ENCODE measurements at places on chromosomes 7 and 10. TPM values are rescaled to one million over a fixed set of nuclear protein-coding genes. Genes with fewer than 3 reads are reported as not detected.
A peak's percentile ranks its signal among the peaks of the same experiment; 100 is the strongest.

GRCh38 chr7:111029574-111030251 is 61.2 kb upstream of the LRRN3 start:
- peak; percentile 10 for DNase-seq

DNA sequence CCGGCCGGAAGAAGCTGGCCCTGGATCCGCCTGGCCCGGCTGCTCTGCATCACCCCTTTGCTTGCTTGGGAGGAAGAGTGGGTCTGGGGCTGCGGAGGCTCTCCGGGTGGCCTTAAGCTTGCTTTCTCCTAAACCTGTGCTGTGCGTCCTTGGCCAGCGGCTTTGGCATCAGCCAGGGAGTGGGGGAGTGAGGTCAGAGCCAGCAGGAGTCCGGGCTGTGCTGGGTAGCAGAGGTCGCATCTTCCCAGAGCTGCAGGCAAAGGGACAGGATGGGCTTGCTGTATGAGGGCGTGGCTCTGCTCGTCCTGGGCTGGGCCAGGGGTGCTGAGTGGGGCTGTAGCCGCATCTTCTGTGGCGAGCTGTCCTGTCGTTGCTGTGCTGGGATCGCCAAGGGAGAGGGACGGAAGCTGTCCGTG is 21.1 kb downstream of the BNIP3 start:
- peak; percentile 24 for DNase-seq

Gene LRIT1
- total RNA-seq = not detected

DNA sequence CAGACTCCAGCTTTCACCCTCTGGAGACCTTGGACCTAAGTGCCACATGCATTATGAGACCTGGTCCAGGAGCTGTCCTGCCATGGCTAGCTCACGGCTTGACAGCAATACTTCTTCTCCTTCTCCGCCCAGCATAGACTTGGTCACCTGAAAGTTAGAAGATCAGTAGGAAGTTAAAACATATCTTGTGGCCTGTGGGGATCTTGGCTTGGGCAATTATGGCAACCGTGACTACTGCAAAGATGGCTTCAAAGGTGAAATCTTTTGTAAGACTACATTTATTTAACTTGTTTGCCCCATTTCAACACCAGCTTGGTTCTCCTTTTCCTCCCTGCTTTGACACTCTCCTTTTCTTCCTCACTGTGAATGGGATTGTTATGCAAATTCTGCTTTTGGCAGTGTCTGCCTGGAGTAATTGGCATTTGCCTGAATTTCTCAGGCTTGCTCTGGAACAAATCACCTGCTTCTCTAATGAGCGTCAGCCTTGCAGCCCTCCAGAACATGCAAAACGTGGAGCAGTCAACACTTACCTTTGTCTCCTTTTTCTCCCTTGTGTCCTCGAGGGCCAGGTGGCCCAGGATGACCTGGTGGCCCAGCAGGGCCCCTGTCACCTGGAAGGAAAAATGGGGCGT is 53.4 kb downstream of the COL17A1 start:
- DNase-seq = no peak

DNA sequence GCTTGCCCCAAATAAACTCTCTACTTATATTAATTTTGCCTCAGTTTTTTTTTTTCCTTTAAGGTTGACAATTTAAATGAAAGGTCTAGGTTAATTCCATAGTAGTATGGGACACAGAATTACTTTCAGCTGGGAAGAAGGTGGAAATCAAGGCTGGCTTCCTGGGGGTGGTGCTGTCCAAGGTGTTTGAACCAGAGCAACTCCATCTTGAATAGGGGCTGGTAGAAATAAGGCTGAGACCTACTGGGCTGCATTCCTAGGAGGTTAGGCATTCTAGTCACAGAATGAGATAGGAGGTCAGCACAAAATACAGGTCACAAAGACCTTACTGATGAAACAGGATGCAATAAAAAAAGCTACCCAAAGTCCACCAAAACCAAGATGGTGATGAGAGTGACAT is 1190.8 kb upstream of the AUTS2 start:
- DNase-seq = no peak

DNA sequence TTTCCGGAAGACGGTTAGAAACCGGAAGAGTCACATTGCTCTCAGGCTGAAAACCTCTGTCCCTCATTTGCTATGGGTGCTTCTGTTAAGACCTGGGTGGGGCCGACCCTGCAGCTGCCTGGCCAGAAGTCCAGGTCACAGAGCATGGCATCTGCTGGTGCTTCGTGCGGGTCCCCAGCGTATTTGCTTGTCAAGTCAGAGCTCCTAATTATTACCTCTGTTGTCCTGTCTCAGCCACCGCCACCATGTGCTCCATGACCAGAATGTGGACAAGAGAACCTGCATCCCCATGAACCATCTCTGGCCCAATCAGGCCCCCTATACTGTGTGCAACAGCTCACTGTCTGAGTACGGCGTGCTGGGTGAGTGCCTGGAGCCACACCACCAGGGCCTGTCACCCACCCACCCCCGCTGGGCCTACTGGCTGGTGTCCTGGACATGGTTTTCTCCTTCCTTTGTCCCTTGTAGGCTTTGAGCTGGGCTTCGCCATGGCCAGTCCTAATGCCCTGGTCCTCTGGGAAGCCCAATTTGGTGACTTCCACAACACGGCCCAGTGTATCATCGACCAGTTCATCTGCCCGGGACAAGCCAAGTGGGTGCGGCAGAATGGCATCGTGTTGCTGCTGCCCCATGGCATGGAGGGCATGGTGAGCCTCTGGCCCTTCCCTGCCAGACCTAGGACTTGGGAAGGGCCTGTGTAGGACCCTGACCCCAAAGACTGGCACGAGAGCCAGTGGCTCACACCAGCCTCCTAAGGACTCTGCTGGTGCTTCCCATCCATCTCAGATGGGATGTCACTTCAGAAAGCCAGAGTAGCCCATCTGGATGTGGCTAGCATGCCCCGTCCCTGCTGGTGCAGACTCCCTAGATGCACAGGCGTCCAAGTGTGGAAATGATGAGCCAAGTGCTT is 51.3 kb upstream of the ZMIZ2 start:
- DNase-seq = no peak

- no peak for DNase-seq
These were observed 45.1 kb downstream of the INPP5F start for GRCh38 chr10:119770928-119771327.

DNA sequence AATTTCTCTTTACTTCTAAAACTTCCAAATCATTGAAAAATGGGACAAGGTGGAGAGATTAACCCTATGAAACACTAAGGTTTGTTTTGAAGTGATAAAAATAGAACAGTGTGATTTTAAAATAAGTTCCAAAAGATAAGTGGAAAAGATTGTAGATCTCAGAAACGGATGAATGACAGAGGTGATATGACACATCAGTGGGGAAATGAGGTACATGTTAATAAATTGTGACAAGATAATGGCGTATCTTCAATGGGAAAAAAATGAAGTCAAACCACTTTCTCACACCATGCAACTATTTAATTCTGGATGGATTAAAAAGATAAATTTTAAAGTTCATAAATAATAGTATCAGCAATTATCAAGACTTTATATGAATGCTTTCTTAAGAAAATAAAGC is 159.7 kb upstream of the VWC2 start:
- DNase-seq = no peak

DNA sequence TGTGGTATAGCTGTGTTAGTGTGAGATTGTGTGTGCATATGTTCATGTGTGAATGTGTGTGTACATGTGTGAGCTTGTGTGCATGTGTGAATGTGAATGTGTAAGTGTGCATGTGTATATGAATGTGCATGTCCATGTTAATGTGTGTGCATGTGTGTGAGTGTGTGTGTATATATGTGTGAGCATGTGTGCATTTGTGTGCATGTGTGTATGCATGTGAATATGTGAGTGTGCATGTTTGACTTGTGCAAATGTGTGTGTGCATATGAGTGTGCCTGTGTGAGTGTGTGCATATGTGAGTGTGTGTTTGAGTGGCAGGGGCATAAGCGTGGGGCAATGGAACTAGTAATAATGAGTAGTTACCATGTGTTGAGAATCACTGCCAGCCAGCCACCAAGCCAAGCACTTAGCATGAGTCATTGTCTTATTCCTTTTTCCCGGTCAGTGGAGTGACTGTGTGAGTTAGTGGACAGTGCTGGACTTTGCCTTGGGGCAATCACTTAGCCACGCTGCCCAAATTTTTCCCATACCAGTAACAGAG is 46.3 kb upstream of the SHH start:
- DNase-seq = no peak

DNA sequence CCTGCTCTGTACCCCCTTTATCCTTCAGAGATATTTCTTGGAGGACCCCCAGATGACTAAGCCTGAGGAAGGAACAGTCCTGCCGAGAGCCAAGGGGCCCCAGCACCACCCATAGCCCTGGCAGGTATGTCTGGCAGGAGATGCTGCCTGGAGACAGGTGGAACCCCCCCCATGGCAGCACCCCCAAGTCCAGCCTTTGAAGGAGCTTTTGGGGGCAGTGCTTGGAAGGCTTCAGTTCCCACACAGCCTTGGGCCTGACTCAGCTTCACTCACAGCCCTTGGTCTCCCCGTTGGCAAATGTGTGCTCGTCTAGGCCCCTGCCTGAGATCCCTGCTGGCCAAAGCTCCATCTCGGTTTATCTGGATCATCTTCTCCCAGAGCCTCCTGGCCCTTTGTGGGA is 23.0 kb upstream of the PCBD1 start:
- no peak for DNase-seq

Gene ANKRD16
- 9.9 TPM for total RNA-seq

DNA sequence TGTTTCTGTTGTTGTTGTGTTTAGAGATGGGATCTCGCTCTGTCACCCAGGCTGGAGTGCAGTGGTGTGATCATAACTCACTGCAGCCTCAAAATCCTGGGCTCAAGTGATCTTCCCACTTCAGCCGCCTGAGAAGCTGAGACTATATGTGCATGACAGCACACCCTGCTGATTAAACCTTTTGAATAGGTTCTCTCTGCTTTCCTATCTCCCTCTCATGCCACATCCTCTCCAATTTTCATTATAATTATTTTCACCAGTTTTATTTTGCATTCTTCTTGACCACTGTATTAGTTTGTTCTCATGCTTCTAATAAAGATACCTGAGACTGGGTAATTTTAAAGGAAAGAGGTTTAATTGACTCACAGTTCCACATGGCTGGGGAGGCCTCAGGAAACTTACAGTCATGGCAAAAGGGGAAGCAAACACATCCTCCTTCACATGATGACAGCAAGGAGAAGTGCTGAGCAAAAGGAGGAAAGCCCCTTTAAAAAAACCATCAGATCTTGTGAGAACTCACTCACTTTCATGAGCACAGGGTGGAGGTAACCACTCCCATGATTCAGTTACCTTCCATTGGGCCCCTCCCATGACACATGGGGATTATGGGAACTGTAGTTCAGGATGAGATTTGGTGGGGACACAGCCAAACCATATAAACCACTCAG is 12.9 kb downstream of the AGK start:
- no peak for DNase-seq

- DNase-seq = no peak
These were observed 173.4 kb upstream of the CTBP2 start for GRCh38 chr10:125333769-125334168.

GRCh38 chr7:73933091-73933490 is 72.1 kb downstream of the TMEM270 start:
- no peak for DNase-seq

DNA sequence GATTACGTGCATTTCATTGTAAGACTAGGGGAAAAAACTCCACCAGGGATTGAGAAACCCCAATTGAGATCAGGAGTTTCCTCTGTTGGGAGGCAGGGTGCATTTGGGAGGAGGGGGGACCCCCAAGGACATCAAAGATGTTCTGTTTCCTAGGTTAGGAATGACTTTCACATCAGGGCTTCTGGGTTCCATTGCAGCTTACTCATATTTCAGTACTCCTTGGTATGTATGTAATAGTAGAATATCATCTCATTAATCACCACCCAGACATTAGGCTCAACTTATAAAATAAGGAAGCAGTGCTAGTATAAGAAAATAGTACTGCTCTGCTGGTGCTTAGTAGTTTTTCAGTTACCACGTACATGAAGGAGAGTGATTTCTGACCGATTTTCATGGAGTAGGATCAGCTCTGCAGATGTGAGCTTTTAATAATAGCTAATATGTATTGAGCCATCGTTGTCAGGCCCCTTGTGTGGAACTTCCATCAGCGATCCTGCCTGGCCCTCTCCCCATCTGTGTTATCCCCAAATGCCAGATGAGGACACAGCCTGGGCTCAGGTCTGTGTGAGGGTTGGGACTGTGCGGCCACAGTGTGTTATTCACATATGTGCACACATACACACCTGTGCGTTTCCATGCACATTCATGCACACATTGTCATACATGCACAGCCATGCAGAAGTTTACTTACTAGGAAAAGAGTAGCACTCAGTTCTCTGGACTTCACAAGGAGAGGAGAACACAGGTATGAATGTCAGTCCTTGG is 23.5 kb downstream of the UPP1 start:
- no peak for DNase-seq

Gene HYAL4
- not detected for total RNA-seq

GRCh38 chr7:25389489-25390106 is 161.3 kb upstream of the NPVF start:
- no peak for DNase-seq

DNA sequence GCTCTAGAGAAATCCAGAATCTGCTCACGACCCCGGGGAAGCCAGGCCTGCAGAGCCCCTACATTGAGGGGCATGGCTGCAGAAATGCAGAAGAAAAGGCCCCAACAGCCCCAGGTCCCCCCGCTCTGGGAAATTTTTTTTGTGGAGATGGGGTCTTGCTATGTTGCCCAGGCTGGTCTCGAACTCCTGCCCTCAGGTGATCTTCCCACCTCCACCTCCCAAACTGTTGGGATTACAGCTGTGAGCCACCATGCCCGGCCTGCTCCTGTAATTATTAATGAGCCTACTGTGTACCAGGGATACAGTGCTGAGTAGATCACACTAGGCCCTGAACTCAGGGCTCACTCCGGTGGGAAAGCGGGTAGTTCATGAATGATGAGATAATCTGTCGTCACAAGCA is 29.9 kb downstream of the TNRC18 start:
- no peak for DNase-seq

DNA sequence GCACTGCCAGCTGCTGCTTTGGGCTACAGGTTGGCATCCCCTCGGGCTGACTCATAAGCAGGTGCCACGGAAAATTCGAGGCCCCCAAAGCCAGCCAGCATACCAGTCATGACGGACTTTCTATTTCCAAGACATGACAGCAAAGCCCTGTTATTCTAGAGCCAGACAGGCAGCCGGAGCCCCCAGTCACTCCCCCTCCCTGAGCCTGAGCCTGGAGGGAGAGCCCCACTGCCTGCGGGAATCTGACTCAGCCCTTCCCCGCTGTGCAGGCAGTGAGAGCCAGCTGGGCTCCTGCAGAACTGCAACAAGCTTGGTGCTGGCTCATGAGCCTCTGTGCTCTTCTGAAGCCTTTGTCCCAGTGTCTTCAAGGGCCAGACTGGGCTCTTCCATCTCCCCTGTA is 15.8 kb downstream of the BTBD16 start:
- DNase-seq = no peak

GRCh38 chr7:12233175-12233574 is 22.1 kb downstream of the TMEM106B start:
- no peak for DNase-seq

- no peak for DNase-seq
These were observed 19.6 kb downstream of the CAMK2B start for GRCh38 chr7:44305564-44306507.

DNA sequence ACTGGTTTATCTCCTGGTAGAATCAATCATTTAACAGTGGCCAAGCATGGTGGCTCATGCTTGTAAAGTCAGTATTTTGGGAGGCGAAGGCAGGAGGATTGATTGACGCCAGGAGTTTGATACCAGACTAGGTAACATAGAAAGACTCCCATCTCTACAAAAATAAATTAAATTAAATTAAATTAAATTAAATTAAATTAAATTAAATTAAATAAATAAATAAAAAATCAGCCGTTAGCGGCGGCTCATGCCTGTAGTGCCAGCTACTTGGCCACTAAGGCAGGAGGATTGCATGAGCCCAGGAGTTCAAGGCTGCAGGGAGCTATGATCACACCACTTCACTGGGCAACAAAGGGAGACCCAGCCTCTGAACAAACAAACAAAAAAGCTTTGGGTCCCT is 342.3 kb downstream of the LRRTM3 start:
- DNase-seq = no peak
